ENCODE measurements at places on chromosomes 12 and 14.
A peak's percentile ranks its signal among the peaks of the same experiment; 100 is the strongest.

GRCh38 chr14:77589099-77589498 lies 27.3 kb downstream of the SPTLC2 start:
- no peak for DNase-seq

GRCh38 chr12:6110006-6110405 lies 14.5 kb downstream of the VWF start:
- DNase-seq: no peak

DNA sequence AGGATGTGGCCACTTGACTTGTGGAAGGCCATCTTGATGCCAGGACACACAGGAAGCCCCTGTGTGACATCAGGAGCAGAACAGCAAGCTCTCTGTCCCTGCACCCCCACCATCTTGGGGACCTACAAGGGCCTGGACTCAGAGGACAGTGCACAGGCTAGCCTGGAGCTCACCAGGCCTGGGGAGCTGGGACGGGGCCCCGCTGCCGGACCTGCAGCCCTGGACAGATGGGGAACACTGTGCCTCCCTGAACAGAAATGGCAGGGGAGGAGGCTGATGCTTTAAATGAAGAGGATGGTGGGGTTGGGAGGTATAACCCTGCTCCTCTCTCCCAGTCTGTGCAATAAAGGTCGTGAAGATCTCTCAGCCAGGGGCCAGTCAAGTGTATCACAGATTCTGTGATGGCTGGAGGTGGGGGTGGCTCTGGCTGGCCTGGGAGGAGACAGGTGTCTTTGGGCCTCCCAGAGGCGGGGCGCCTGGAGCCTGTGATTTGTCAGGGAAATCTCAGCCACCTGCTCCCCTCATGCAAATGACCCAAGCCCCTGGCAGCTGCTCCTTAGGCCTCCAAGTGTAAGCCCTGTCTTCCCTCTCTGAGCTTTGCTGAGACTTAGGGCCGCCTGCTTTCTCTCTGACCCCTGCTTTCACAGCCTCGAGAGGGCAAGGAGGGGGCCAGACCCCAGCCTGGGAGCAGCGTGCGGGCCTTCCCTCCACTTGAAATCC lies 1.1 kb upstream of the GNB3 start:
- DNase-seq: peak; percentile 80

GRCh38 chr14:95537298-95538089 lies 2.6 kb downstream of the GLRX5 start:
- DNase-seq: no peak

DNA sequence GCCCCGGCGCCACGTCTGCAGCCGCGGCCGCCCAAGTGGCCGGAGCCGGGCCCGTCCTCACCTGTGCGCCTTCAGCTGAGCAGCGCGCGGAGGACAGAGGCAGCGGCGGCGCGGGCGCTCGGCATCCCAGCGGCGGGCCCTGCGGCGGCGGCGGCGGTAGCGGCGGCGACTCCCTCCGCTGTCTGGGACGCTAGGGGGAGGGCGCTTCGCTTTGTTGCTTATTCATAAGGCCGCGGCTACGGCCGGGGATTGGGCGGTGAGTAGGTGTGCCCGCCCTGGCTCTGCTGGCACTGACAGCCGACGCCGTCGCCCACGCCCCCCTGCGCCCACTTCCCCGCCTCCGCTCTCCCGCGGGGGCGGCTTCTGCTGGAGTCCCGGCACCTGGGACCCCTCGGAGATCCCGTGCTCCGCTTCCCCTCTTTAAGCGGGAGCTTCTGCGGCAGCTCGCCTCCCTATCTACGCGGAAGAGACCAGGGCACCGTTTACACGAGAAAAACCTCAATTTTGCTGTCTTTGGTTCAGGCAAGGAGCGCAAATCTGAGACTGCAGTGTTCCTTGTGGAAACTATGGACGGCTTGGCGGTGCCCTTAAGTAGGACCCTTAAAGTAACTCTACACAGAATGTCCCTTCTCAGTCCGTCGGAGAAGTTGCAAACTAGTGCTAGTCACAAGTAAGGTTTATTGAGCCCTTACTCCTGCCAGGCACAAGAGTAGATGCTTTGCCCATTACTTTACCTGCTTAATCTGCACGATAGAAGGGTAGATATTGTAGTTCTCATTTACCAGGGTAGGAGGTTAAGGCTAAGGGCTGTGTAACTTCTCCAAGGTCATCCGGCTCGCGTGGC lies at the start of gene ARMH4:
ARMH4 (minus strand) TSS at position 200 of the 844 bp plus-strand sequence. CDS start 12,855 bp downstream, outside the sequence.
- DNase-seq: peak; percentile 70

GRCh38 chr12:56657416-56658379 lies 11.9 kb upstream of the ATP5F1B start:
- DNase-seq: peak; percentile 47

DNA sequence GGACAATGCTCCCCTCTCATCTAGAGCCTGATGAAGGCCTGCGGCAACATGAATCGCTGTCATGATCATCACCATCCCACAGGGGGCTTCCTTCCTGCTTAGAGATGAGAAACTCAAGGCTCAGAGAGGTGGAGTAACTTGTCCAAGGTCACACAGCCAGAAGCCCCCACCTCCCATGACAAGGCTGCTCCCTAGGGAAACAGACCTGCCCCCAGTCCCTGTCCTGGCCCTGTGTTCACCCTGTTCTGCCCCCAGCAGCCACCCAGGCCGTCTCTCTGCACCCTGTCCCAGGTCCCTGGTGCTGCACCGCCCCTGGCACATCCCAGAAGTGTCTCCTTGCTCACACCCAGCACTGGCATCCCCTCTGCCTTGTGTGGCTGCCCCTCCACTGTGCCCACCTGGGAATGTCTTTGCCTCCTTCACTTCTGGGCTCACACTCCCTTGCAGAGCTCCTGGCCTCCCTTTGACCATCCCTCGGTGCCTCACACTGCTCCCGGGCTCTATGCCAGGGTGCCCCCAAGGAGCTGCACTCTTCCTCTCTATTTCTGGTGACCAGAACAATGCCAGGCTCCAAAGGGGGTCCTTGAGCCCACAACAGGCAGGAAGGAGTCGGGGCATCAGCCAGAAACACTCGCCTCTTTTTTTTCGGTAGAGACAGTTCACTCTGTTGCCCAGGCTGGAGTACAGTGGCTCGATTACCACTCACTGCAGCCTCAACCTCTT lies 70.5 kb downstream of the BCL11B start:
- DNase-seq: no peak

- DNase-seq: no peak
Measured at GRCh38 chr14:23406244-23406643, 1.8 kb downstream of the MYH6 start.

DNA sequence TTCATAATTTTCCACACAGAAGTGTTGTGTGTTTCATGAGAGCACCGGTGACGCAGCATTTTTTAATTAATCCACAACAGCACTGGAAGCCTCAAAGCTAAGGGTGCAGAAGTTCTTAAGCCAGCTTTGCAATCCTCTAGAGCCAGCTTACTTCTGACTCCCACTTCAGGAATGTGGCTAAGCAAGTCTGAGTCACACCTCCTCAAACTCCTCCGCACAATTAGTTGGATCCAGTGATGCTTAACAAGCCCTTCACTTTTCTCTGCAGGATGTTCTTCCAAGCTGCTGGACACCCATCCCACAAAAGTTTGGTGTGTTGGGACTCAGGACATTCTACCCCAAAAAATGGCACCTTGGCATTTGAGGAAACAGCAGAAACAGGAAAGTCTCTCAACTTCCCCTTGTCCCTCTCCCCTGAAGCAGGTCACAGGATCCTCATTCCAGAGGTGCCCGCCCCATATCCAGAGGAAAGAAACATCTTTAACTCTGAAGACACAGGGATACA lies 210.0 kb downstream of the PPM1H start:
- no peak for DNase-seq

- no peak for DNase-seq
Measured at GRCh38 chr14:70168406-70168805, 20.3 kb downstream of the SLC8A3 start.

Measured in GM13976 (cell line).